Omental fat pad (tissue), 4 donors: ENCODE measurements at places on chromosomes 2 and 18.

- no peak for DNase-seq
These were observed 563.1 kb downstream of the SPAG16 start for GRCh38 chr2:213847316-213847715.

DNA sequence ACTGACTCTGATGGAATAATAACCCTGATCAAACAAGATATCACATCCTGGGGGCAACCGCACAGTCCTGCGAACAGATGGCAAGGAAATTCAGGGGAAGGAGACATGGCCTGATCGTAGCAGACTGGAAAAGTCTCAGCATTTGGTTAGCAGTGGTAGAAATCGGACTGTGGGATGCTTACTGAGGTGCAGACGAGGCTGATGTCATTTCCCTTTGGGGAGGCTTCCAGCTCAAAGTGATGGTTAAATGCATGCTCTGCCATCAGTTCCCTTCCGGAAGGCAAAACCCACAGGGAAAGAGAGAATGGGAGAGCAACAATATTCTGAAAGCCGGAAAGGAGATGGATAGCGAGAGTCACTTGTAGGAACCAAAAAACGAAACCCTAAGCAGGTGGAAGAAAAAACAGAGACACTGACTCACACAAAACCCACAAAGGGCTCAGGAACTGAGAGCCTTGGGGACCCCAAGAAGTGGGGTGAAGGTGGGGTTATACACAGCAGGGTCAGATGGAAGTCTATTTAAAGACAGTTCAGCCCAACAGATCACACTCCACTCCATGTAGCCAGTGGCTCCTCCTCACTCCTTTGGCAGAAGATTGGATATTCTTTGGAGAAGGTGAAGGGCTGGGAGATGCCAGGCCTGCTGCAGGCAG lies 93.1 kb downstream of the INPP5D start:
- DNase-seq = no peak

GRCh38 chr2:157473581-157473980 lies 29.7 kb upstream of the CYTIP start:
- DNase-seq = no peak

- DNase-seq = no peak
These were observed 484.7 kb downstream of the BCL11A start for GRCh38 chr2:60068755-60069154.

DNA sequence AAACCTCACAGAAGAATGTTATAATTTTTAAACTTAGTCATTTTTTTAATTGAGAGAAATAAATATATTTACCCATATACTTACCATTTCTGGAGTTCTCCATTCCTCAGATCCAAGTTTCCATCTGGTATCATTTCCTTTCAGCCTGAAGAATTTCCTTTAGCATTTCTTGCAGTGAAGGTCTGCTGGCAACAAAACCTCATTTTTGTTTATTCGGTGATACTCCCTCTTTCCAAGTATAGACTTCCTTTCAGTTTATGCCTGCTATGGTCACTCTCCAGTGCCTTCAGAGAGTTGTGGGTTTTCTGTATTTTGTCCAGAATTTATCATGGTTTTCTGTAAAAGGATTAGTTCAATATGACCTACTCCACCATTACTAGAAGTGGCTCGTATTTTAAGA lies 17.0 kb downstream of the WDPCP start:
- DNase-seq = no peak

DNA sequence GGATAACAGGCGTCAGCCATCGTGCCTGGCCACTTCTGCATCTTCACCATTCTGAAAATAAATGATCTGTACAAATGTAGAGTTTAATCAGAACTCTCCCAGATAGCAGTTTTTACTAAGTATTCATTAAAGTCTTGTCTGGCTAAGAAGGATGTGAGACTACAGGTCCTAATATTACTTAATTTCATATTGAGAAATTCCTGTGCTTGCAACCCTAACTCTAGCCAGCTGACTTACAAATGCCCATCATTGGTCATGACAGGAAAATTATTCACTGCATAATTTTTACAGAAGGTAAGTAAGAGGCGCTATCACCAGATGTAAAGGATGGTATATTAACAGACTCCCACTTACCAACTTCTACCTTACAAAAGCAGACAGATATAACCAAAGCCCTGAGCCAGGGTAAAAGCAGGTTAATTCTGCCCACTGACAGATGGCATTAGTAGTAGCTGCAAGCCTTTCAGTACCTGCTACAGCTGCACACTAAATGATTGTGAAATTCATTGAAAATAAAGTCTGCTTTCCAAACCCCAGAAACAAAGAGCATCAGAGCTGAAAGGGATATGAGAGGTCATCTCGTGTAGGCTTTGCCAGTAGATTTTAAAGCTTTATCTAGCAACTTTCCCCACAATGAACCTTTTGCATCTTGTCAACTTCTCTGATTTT lies 271.3 kb upstream of the STON1 start:
- DNase-seq = no peak

- DNase-seq = no peak
These were observed 503.6 kb upstream of the SYT4 start for GRCh38 chr18:43780782-43781340.

- DNase-seq = no peak
These were observed 69.1 kb downstream of the ACVR2A start for GRCh38 chr2:147913701-147914480.

- DNase-seq = no peak
These were observed 14.2 kb upstream of the NR4A2 start for GRCh38 chr2:156346731-156347130.

GRCh38 chr2:156719036-156719435 lies 282.9 kb downstream of the GPD2 start:
- no peak for DNase-seq

DNA sequence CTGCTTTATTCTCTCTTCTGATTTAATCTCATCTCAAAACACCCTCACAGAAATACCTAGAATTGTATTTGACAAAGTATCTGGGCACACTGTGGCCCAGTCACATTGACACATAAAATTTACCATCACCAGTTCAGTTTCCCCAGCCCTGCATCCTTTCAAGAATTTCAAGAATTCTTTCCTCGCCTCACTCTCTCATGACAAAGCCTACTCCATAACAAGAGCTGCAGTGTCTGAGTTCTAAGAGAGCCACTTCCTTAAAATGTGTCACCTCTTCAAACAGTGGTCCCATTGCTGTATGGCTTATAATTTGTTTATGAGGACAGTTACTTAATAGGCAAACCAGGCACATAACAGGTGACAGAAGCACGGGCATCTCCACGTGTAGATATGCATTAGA lies 90.9 kb upstream of the STK39 start:
- DNase-seq = no peak

DNA sequence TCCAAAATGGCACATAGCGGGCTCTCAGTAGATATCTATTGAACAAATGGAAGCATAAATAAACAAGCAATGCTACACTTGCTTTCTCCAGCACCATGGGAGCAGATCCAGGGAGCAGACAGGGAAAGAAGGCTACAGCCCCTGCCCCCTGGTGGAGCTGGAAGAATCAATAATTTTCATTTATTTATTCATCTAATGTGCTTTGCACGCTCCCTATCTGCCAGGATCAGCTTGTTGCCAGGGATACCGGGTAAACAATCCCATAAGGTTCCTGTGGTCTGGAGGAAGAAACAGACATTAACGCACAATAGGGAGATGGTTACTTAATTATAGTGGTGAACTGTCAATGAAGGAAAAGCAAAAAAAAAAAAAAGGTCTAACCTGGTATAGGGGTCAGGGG lies 40.1 kb upstream of the CLASP1 start:
- no peak for DNase-seq

DNA sequence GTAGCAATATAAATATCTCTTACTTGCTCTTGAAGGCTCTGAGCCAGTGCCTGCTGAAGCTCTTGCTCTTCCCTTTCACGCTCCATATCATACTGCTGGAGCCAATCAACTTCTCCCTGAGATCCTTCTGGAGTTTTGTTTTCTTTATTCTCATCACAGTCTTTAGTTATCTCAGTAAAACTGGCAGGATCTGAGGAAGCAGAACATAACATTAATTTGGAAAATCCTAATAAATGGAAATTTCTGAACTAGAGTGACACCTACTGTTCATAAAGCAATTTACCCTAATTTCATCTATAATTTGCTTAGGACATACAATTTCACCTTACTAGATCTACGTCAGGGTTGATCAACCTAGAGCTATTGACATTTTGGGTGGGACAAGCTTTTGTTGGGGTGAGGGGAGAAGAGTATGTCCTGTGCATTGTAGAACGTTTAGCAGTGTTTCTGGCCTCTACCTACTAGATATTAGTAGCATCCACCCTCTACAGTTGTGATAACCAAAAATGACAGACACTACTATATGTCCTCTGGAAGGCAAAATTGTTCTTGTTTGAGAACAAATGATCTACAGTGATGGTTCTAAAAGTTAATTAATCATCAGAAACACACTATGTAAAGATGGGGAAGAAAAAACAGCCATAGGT lies 47.2 kb downstream of the VIL1 start:
- DNase-seq = no peak

GRCh38 chr2:196591621-196592022 lies 47.9 kb upstream of the CCDC150 start:
- no peak for DNase-seq

- no peak for DNase-seq
These were observed 78.3 kb downstream of the TAF4B start for GRCh38 chr18:26304511-26304910.

- no peak for DNase-seq
These were observed 152.0 kb upstream of the RAB6C start for GRCh38 chr2:129827311-129828090.

- DNase-seq = no peak
These were observed 340.0 kb upstream of the MEX3C start for GRCh38 chr18:51537487-51537886.

DNA sequence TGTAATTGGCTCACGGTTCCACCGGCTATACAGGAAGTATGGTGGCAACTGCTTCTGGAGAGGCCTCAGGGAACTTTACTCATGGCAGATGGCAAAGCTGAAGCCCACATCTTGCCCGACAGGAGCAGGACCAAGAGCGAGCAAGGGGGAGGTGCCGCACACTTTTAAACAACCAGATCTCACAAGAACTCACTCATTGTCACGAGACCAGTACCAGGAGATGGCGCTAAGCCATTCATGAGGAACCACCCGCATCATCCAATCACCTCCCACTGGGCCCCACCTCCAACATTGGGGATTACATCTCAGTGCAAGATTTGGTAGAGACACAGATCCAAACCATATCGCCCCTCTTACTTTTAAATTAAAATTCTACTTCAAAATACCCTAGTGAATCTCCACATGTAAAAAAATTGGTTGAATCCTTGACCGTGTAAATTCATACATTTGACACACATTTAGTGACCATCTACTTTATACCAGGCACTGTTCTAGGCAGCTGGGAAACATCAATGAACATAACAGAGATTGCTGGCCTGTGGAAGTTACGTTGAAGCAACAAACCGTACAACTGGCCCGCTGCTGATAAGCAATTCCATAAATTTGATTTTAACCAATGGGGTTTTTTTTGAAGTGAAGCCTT lies 87.6 kb downstream of the ALPK2 start:
- no peak for DNase-seq

DNA sequence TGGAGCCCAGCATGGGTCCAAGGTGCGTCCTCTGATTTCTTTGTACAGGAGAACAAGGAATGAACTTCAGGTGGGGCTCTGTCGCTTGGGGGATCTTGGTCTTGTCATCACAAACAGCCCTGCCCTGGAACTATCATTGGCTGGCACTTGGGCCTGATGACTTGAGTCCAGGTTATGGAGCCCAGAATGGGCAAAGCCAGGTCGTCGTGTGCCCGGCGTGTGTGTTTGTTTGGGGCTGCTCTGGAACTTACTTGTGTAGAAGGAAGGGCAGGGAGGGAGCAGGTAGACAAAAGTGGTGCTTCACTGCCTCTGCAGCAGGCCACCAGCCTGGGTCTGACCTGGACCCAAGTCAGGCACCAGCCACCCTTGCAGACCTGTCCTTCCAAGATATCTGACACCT lies 306.3 kb upstream of the HS6ST1 start:
- no peak for DNase-seq

DNA sequence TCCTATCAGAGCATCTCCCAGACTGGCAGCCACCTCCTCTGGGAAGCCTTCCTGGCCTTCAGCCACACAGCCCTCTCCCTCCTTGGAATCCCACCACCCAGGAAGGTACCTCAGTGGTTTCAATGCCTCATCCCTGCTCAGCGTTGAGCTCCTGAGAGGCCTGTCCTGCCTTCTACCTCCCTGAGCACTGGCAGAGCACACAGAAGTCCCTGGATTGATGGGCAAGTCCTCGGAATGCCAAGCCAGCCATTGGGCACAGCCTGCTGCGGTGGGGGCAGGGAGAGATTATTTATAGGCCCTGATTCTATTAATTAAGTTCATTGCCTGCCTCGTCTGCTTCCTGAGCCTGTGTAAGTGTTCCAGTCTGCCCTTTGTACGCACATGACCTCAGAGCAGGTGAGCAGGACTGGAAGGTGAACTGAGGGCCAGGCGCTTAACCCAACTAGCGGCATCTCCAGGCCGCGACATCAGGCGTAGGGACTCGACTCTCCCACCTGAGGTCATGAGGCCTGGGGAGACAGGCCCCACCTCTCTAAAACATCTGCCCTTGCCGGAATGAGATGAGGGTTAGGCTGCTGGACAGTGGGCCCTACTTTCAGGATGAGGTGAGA lies 63.4 kb downstream of the SMAD7 start:
- DNase-seq = no peak

GRCh38 chr2:33208400-33208799 lies 261.6 kb downstream of the LTBP1 start:
- DNase-seq = no peak

DNA sequence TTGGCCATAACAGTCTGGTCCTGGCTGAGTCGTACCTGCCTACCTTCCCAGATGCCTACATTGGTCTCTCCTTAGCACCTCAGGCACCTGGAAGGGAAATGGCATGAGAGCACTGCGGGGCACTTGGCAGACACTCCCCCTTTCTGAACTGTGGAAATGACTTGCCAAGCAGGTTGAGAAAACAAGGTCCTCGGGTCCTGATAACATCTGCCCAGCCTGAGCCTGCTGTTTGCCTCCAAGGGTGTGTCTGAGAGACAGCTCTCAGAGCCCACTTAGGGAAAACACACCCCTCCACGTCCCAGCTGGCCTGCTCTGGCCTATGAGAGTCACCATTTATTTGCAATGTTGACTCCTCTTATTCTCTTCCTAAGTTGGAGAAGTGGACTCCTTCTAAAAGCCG lies 10.5 kb downstream of the FAM110C start:
- no peak for DNase-seq

DNA sequence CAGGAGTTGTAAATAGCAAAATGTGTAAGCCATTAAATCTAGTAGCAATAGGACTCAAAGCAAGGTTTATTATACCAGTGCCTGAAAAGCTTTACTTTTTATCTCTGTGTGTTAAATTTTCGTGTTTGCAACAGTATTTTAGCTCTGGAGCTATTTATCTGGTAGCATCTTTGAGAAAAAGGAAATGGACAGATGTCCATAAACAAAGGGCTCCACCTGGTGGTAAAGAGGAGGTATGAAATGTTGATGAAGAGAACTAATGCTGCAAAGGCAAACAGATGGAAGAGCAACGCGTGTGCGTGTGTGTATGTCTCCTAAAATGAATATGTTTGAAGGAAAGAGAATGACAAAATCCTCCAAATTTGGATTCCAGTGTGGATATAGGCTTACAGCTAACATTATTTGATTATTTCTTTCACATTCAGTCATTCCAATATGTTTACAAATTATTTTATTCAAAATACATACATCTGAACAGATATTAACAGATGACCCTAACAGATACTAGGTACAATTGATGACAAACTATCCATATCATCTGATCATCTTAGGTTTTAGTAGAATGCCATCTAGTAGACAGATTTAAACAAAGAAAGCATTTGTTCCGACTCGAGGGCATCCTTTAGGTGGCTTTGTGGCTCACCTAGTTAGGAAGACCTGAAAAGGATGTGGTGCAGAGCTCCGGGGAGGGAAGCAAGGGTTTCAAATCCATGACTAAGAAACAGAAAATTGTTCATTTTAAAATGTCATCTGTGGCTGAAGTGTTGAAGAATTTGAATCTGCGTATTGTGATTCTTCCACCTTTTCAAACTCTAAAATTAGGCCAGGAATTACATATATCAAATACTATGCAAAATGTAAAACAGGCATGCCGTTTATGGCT lies 383.3 kb downstream of the MTX2 start:
- no peak for DNase-seq
